ENCODE measurements at places on chromosomes 7 and 10.

DNA sequence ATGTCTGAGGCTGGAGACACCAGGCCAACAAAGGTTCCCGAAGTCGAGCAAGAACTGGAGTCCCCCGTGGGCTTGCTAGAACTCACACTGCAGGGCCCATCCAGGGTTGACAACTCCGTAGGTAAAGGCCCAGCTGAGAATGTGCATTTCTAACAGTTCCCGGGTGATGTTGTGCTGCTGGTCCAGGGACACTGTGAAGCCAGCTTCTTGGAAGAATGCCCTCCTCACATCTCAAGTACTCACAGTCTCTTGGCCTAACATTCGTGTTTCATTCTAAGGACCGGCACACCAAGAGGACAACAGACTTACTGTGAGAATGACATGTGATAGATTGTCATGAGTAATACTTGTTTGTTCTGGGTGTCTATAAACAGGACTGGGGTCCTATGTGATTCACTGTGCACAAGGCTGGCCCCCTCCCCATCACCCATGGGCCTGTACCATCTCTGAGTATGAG, 682.3 kb upstream of the IGFBP3 start:
- DNase-seq: no peak

- no peak for DNase-seq
These were observed 4.4 kb upstream of the RAMP3 start for GRCh38 chr7:45153233-45153632.

DNA sequence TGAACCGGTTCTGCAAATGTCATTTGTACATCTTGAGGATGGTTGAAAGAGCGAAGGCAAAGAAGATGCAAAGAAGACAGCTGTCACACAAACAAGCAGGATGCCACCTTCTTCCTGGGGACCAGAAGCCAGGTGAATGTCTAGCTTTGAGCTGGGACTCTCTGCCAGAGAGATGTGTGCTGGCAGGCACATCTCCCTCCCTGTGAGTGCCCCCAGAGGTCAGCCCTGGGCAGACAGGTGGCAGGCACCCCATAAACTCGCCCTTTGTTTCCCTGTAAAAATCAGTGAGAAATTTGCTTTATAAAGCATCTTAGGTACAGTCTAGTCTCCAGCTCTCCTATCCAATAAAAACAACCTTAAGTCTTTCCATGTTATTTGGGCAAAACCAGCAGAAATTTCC, 2.6 kb upstream of the TCERG1L start:
- no peak for DNase-seq

DNA sequence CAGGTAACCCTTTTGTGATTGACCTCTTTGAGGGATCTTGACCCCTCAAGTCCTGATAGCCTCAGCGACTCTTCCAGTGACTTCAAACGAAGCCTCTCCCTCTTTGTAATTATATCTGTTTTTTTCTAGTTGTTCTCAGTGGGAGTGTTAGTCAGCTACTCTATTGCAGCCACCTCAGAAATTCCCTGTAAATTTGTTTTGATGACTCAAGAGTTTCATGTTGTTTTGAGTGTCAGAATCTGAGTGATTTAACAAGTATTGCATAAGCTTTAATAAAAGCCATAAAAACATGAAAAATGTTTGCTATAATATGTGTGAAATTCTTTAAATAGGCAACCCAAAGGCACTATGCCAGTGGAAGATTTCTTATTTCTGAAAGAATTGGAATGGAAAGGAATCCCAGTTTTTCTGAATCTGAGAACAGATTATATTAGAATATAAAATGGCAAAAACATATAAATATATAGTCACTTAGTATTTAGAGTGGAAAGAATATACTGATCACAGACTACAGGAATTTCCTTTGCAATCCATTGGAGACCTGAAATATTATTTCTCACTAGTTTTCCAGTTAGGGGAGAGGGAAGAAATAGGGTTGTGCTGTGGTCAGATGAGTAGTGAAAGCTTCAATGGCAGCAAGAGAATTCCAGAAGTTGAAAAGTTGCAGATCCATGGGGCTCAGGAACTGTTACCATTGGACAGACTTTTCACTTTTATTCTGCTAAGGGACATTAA, 94.4 kb upstream of the SEMA3C start:
- peak; percentile 69 for DNase-seq

DNA sequence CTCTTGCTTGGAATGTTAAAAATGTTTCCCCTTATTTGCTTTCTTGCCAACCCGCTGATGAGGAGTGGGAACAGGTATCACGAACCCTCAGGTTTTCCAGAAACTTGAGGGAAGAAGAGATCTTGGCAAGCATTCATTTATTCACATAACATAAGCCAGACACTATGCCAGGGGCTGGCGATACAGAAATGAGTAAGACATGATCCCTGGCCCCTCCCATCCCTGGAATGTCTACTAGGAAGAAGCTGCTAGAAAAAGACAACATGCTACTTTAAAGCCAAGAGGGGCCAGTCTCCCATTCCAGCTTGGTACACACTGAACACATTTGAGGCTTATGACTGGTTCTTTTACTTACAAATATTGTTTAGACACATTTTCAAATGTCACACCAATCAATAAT, 26.4 kb downstream of the SLC35B4 start:
- no peak for DNase-seq

- peak; percentile 3 for DNase-seq
These were observed 136.5 kb upstream of the ETV1 start for GRCh38 chr7:14125998-14126397.

DNA sequence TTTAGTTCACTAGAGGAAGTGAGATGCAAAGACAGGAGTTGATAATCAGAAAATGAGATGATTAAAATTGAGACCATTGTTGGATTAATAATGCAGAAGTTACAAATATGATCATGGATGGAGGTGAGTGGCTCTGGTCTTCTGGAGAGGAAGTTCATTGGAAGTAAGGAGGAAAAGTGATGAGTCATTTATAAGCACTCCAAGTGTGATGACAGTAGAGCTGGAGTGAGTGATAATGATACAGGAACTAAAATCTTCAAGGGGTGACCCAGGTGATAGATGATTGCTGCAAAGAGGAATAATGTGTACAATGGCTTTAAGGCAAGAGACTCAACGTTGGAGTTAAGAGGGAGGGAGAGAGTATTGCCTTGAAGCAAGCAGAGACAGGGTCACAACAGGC, 20.7 kb downstream of the ZNF32 start:
- DNase-seq: peak; percentile 31

DNA sequence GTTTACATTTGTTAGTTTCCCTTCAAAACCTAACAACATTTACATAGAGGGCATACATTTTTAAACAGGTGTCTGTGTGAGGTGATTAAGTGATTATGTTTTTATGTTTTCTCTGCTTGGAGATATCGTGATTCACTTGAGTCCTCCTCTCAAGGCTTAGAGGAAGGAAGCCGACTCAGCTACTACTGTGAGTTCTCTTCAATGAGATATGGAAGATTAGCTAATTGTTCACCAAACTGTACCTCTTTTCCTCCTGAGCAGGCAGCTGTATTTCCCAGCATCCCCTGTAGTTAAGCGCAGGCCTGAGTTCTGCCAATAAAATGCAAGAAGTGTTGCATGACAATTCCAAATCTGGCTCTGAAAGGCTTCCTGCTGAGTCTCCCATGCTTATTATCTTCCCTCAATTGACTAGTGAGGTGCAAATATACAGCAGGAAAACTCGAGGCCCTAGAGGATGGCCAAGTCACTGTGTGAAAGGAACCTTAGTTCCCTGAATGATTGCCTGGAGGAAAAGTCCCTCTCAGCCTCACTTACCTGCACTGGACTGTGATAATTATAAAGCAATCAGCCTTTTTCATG, 528.7 kb downstream of the GRM8 start:
- DNase-seq: no peak

DNA sequence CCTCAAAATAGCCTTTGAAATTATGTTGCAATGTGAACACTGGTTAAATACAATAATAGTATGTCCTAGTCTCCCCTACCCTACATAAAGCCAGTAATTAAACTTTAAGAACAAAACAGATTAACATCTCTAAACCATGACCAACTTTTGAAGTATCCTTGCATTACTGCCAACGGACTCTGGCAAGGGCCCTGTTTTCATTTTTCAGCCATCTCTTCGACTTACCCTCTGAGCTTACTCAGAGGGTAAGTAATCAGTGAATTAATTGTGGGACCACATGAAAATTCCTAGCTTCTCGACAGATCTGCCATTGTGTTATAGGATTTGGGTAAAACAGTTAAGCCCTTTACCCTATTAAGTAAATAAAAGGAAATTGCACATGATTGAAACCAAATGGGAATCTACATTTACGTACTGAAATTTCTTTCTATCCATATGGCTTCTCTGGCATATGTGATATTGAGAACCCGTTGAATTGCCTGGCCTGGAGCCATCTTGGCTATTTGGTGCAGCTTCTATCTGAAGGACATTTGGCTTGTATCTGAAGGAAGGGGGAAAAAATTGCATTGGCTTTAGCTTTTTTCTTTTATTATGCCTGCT, 39.6 kb downstream of the DYNC1I1 start:
- no peak for DNase-seq

DNA sequence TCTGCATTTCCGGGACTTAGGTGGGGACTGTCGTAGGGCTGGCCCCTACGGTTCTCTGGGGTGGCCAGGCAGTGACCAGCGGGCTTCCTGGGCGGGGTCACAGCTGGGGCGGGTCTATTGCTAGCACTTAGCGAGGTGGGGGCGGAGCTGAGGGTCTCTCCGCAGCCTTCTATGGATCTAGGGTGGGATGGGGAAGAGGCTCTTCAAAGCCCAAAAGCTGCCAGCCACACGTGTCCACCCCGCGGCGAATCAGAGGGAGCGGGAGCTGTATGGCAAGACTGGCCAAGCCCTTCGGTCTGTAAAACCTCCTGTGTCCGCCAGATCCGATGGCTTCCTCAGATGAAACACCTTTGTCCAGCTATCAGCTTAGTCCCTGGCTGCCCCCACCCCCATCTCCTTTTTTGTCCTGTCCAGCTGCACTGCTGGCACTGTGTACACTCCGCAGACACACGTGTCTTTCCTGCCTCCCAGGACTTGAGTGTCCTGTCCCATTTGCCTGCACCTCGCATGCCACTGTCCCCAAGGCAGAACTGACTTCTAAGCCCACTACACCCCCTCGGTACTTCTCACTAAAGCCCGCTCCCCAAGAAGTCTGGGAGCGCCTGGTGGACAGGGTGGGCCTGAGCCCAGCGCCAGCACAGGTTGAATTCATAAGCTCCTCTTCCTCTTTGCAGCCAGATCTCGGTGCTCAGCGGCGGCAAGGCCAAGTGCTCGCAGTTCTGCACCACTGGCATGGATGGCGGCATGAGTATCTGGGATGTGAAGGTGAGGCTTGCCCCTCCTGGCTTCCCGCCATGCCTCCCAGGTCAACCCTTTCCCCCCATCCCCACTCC, 14.8 kb downstream of the PDAP1 start:
- DNase-seq: no peak

DNA sequence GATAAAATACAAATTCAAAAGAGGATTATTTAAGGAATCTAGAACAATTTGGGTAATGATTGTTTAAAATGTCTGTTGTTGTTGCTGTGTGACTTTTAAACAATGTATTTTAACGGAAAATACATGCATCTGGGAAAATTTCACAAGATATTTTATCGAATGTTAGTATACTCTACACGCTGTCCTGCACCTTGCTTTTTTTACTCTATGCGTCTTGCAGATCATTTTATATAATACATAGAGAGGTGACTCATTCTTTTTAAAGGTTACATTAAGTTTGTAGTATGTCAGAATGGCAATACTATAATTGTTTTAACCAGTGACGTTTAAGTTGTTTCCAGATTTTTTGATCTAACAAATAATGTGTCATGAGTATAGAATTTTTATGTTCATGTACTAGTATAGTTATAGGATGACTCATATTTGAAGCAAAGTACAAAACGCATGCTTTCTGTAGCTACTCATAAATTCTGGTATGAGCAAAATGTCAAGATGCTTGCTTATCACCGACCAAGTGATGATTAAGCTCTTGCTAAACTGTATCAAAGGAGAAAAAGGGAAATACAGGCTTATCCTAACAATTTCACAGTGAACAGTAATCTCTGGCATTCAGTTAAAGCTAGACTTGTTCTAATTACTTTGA, 4.9 kb downstream of the DKK1 start:
- DNase-seq: peak; percentile 72

- no peak for DNase-seq
These were observed 381.1 kb upstream of the ZMIZ1 start for GRCh38 chr10:78687626-78688025.

- no peak for DNase-seq
These were observed 12.8 kb downstream of the HECTD2 start for GRCh38 chr10:91422915-91423314.

GRCh38 chr10:81082621-81083376, 545.1 kb downstream of the SH2D4B start:
- no peak for DNase-seq

GRCh38 chr10:101495324-101495925, 92.6 kb downstream of the POLL start:
- DNase-seq: peak; percentile 54

DNA sequence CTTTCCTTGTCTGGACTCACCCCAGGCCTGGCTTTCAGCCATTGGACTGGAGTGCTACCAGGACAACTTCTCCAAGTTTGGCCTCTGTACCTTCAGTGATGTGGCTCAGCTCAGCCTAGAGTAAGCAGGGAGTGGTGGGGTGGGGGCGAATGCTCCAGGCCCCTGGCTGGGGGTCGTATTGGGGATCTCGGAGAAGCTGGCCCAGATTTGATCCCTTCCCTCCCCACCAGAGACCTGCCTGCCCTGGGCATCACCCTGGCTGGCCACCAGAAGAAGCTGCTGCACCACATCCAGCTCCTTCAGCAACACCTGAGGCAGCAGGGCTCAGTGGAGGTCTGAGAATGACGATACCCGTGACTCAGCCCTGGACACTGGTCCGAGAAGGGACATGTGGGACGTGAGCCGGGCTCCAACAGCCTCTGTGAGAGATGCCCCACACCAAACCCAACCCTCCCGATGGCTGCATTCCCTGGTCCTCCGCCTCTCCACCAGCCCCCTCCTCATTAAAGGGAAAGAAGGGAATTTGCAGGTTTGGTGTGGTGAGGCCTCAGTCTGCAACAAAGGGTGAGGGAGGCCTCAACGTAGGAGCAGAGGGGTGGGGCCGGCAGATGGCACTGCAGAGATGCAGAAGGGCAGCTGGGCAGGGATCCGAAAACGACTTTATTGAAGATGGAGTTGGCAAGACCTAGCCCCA, 14.8 kb downstream of the TRPV6 start:
- DNase-seq: no peak

DNA sequence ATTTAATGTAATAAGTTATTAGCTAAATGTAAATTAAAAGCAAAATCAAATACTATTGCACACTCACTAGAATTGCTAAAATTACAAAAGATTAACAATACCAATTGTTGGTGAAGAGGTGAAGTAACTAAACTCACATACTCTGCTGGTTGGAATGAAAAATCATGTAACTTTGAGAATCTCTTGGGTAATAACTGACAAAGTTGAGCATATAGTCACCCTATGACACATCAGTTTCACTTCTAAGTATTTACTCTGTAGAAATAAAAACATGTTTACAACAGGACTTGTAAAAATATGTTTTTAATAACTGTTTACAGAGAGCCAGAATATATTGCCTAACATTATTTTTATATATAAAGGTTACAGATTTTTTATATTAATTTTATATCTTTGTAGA, 33.6 kb downstream of the CNTNAP2 start:
- DNase-seq: peak; percentile 38

GRCh38 chr10:100346351-100346764, 675 bp upstream of the SCD start:
- DNase-seq: peak; percentile 73
